ELF-1 (cell line): ENCODE measurements at places on chromosomes 4 and X.

DNA sequence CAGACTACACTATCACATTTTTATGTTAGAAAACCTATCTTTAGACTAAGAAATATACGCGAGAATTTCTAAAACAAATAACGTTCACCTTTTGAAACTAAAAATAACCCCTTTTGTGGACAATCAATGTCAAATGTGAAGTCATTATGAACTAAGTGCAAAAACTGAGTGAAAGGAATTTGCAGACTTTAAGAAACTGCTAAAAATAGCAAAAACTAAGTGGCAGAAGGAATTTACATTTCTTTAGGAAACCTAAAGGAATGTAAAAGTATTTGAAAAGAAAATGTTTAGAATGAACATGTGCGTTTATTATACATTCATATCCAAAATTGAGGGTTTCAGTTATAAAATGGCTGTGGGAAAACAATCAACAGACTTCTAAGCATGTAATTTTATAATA is 58.3 kb downstream of the VEGFC start:
- DNase-seq: no peak

DNA sequence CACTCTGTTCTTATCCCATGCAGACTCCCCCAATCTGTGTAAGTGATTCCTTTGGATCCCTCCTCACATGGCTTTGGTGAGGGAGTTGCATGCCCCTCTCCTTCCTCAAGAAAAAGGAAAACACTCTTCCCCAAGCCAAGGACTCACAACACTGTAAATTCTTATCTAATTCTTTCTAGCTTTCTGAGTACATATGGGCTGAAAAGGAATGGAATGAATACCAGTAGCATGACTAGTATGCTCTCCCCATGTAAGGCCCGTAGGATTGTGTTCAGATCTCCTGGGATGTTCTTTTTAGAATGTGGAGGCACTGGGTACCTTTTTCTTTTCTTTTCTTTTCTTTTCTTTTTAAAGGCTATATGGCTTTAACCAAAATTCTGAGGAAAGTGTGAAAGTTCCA is 17.0 kb upstream of the MAGED1 start:
- DNase-seq: no peak

GRCh38 chrX:93673056-93673868 is at the start of gene NAP1L3:
TSS of gene NAP1L3 (minus strand) at chrX:93673578. CDS start at chrX:93673304, 274 bp downstream.
- peak; percentile 93 for DNase-seq

- DNase-seq: no peak
These were observed 3.2 kb downstream of the TDO2 start for GRCh38 chr4:155906554-155907247.

DNA sequence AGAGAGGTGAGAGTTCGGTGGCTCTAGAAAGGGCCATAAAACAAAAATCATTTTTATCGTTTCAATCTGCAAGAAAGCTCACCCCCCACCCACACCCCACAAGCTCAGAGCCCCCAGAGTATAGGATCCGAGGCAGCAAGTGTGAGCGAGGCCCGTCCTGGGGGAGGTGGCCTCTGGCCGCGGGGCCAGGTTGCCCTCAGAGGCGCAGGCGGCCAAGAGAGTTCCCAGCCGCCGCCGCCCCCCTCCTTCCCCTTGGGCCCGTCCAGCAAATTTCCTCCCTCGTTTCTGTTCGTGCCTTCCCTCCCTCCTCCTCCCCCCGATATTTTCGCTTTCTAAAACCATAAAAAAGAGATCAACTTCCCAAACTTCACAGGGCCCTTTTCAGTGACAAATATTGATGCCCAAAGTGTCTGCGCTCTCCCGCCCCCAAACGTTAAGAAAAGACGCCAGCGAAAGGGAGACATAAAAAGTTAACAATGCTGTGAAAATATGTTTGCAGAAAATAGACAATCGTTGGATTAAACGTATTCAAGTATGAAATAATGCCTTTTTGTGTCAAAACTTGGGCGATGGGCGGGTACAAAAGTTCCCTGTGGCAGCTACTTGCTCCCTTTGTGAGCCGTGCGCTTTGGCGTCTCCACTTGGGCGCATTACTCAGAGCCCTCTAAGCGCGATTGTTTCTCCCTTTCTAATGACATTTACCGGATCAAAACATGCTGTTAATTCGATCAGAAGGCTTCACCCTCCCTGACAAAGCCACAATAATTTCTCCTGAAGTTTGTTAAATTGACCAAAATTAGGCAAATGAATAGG is 1.1 kb upstream of the HELT start:
- DNase-seq: peak; percentile 16

DNA sequence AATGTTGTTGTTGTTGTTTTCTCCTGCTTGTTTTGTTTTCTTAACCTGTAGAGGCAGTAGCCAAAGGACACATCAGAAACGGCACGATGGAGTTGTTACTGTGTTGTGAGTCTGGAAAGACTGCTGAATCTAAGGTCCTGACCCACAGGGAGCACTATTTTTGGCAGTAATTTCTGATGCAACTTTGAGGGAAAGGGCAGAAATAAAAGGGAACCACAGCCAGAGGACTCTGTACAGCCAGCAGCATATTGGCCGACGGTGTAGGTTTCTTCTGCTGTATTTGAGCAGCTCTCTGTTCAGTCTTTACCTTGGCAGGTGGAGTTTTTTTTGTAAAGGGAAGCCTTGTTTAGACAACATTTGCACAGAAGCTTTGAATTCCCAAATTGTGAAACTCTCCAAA is 203.0 kb upstream of the GPR101 start:
- no peak for DNase-seq

DNA sequence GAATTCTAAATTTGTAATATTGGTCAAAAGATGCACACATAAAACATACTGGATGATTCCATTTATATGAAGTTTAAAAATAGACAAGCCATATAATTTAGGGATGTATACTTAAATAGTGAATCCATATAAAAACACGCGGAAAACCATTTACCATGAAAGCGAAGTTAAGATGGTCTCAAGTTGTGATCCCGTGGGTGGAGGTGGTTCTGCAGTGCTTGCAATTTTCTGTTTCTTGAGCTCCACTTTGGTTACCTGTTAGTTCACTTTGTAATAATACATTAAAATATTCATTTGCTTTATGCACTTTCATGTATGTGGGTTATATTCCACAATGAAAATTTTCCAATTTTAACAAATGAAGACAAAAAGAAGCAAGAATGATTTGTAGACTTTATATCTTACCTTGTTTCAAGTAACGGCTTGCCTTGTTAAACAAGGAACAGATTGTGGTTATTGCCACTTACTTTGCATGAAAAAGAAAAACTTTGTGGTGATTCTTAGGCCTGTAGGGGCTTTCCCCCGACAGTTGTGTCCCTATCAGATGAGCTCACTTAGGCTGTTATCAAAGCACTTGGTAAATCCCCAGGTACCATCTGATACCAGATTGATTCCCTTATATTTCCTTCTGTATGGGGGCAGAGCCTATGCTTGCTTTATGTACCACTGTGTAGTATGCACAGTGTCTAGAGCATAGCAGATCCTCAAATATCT is 12.2 kb downstream of the UCP1 start:
- DNase-seq: no peak

- DNase-seq: no peak
These were observed 337.6 kb downstream of the STIM2 start for GRCh38 chr4:27198246-27198645.

- no peak for DNase-seq
These were observed 26.3 kb upstream of the RADX start for GRCh38 chrX:106585478-106585877.

DNA sequence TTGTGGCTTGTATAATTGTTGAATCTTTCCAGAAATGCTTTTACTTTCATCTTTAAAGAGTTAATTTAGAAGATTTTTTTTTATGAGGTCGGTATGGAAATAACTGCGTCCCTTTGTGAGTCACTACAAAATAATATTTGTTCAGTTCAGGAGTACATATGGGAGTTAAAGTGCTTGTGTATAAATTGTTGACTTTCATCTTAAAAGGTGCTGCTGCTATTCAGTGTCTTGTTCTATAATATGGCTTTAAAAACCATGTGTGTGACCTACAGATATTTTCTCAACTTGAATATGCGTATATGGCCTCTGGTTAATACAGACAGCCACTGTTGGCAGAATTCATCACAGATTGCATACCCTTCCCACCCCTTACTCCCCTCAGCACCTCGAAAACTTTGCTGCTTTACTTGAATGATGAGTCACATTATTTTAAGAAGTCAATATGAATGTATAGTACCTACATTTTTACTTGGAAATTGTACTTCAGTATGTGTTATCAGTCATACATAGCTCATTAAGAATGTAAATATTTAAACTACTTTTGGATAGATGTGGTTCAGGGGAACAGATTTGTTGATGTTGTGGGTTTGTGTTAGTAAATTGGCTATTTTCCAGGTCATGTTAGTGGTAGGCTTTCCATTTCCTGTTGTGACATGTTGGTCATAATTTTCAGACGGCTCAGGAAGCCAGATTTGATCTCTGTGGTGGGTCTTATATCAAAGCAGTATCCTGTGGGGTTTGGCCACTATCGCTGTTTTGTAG is 1.5 kb downstream of the CLCN3 start:
- no peak for DNase-seq

GRCh38 chrX:77446908-77447652 is at the start of gene FGF16:
TSS of gene FGF16 (plus strand) at chrX:77447389. CDS start at chrX:77447675, 286 bp downstream.
- DNase-seq: peak; percentile 50

- DNase-seq: no peak
These were observed 107.4 kb upstream of the SLC4A4 start for GRCh38 chr4:71231129-71232055.

- no peak for DNase-seq
These were observed 81.2 kb downstream of the SYTL5 start for GRCh38 chrX:38087594-38087993.

- no peak for DNase-seq
These were observed 24.8 kb downstream of the SMIM20 start for GRCh38 chr4:25938787-25939186.

GRCh38 chr4:3790006-3790561 is 23.9 kb downstream of the ADRA2C start:
- DNase-seq: no peak

- no peak for DNase-seq
These were observed 68.5 kb downstream of the BMPR1B start for GRCh38 chr4:94826206-94826605.

GRCh38 chr4:188113156-188113555 is 3.8 kb upstream of the TRIML2 start:
- no peak for DNase-seq

- no peak for DNase-seq
These were observed 710.0 kb downstream of the IL1RAPL1 start for GRCh38 chrX:29297171-29297800.

DNA sequence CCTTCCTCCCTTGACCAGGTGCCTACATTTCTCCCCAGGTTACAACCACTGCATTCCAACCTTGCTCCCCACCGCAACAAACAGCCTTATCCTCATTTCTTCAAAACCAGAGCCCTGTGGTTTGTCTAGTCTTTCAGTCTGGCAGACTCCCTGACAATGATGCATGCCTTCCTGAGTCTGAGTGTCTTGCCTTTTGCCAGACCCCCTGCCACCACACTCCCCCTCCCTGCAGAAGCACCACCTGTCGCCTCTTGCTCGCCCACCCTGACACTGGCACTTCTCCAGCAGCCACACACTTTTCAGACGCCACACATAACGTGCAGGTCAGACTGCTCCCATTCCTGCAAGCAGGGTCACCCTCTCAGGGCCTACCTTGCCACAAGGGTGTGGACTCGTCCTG is 349.2 kb upstream of the NOCT start:
- no peak for DNase-seq
